Uterus (tissue), 4 donors: ENCODE measurements at places on chromosomes 7 and 10. TPM values are rescaled to one million over a fixed set of nuclear protein-coding genes. Genes with fewer than 3 reads are reported as not detected.

- no peak for DNase-seq
Measured at GRCh38 chr7:45157286-45157652, 322 bp upstream of the RAMP3 start.

DNA sequence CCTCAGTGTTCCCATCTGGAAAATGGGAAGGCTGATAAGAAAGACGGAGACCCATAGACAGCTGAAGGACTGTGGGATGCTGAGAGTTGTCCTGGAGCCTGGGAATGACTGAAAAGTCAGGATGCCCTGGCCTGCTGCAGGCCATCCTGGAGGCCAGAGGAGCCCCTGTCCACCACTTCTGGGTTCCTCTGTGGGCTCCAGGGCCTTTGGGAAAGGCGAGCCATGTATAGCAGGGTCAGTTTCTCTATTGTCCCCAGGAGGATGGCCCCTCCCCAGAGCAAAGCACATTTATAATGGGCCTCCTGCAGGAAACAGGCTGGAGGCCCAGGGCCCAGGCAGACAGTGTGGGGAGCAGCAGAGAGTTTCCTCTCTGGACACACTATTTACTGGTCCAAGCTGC lies 471.4 kb upstream of the MGMT start:
- no peak for DNase-seq

DNA sequence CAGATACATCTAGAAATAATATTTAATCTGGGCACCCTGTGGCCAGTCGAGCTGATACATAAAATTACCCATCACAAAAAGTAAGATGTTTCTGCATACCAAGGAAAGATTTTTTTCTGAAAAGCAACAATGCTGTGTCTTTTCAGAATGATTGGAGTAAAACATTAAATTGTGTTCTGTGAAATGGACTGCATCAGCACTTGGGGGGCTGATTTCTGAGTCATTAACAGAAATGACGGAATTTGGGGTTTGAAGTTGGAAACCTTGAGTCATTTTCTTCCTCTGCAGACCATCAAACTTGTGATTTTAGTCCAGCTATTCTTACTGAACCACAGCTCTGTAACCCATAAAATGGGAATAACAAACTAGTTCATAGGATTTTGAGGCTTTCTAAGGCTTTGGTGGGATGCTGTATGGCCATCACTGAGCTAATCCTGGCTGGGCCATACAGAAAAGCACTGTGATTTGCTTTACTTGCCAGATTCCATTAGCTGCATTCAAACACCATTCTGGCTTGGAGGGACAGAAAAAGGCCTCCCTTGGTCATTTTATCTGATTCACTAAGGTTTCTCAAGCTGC lies 739.4 kb upstream of the IGFBP3 start:
- no peak for DNase-seq

- DNase-seq, result no peak
Measured at GRCh38 chr7:100567751-100568175, 5.9 kb downstream of the SAP25 start.

GRCh38 chr7:47506382-47507339 lies 75.2 kb downstream of the TNS3 start:
- DNase-seq, result peak; percentile 30

DNA sequence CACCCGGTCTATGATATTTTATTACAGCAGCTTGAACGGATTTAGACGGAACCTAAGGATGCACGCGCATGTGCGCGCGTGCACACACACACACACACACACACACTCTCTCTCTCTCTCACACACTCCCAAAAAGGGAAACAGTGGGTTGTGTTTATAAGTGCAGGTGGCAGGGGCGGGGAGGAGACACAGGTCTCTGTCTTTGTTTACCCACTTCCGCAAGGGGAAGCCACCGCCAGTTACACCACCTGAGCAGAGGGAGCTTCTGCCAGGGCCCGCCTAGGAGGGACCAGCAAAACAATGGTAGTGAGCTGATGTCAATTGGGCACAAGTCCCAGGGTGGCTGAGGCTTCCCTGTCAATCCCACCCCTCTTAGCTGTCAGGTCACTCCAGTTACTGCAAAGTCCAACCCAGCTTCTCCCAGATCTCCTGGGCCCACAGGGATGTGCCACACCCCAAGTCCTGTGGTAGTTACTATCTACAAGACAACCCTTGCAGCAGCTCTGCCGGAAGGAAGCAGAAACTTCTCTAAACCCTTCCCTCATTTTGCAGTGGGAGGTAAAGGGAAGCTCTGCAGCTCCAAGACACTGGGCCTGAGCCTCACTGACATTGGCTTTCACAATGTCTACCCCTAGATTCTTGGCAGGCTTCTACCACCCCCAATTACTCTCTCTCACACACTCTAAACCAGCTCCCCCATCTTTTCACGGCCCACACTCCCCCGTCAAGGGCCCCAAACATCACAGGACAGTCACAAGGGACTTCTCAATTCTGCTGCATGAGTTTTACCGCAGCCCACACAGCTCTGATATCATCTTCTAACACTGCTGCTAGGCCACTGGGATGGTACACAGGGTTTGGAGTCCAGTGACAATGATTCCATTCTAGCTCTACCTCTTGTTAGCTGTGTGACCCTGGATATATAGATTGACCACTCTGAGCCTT lies 17.6 kb downstream of the ANXA11 start:
- no peak for DNase-seq

- peak; percentile 15 for DNase-seq
Measured at GRCh38 chr7:153193144-153193595, 433.6 kb downstream of the ACTR3B start.

- DNase-seq, result peak; percentile 82
Measured at GRCh38 chr7:102390697-102391484, 5.3 kb upstream of the PRKRIP1 start.

- no peak for DNase-seq
Measured at GRCh38 chr10:50554376-50554994, 69.3 kb downstream of the SGMS1 start.

DNA sequence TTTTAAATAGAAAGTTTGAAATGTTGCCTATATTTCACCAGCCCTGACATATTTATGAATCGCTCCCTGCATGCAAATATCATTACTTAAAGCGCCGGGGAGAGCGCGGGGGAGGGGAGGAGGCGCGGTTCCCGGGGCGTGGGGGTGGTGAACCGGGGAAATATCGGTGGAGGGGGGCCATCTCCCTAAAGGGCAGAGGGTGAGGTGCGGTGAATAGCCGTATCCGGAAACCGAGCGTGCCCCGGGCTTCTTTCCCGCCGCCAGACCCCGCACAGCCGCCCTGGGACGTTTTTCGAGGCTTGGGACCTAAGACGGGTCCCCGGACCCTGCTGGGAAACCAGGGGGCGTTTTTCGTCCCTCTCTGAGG lies 6.9 kb upstream of the ZNF503 start:
- peak; percentile 78 for DNase-seq

GRCh38 chr10:35208536-35208935 lies 81.9 kb downstream of the CREM start:
- no peak for DNase-seq

DNA sequence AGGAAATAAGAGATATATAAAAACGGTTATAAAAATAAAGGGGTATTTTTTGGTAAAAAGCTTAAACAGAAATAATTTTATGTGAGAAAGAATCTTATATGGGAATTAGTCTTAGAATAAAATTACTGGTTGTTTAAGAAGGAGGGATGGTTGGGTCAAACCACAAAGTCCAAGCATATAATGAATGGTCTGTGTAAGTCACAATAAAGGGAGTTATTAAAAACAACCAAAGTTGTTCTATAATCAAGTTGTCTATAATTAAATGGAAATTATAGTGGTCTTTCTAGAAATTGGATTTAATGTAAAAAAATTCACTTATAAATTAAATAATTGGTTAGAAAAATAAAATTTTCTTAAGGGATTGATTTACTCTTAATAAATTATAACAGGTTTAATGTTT lies 304.8 kb downstream of the POM121L12 start:
- DNase-seq, result no peak

- DNase-seq, result no peak
Measured at GRCh38 chr10:18583575-18584270, 67.7 kb downstream of the NSUN6 start.

RPA3 gene
- 18.9 TPM for total RNA-seq

CFAP46 gene
- total RNA-seq, result 4.5 TPM

SPDYE8 gene
- 0.14 TPM for total RNA-seq

PPIF gene
- 12.6 TPM for total RNA-seq

FAM25C gene
- not detected for total RNA-seq

NPM3 gene
- 11.0 TPM for total RNA-seq

CDK14 gene
- total RNA-seq, result 16.5 TPM

HOXA10 gene
- total RNA-seq, result 114 TPM

OR13A1 gene
- 1.2 TPM for total RNA-seq

SLC39A12 gene
- not detected for total RNA-seq
